ENCODE measurements at places on chromosomes 2 and 18. TPM values are rescaled to one million over a fixed set of nuclear protein-coding genes. Genes with fewer than 3 reads are reported as not detected.
A peak's percentile ranks its signal among the peaks of the same experiment; 100 is the strongest.

DNA sequence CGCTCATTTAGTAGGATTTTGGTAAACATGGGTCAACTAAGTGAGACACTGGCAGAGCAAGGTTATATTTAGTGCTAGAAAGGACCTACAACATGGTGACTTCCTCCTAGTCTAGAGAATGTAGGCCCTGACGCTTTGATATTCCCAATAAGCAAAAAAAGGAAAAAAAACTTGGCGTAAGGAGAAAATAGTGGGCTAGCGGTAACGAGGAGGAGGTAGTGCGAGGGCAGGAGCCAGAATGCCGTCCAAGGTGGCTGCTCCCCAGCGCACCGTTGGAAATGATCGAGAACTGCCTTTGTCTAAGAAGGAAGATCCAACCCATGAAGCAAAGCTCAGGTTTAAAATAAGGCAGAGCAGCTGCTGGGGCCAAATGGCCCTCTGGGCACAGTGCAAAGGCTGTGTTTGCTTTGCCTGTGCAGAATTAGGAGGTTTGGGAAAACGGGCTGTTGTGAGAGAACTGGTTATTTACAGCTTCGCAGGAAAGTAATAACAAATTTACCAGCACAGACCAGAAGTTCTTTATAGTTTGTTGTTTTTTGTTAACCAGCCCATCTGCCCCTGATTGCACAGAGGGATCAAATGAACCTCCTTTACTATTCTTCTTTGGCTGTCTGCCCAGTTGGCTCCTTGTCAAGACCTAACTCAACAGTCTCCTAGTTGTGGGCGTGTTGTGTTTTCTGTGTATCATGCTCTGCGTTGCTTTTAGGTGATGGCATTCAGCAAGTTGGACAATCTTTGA, 86.6 kb downstream of the ITGB1BP1 start:
- DNase-seq, result peak; percentile 87

GRCh38 chr18:13635046-13635445, 91.3 kb downstream of the FAM210A start:
- no peak for DNase-seq

DNA sequence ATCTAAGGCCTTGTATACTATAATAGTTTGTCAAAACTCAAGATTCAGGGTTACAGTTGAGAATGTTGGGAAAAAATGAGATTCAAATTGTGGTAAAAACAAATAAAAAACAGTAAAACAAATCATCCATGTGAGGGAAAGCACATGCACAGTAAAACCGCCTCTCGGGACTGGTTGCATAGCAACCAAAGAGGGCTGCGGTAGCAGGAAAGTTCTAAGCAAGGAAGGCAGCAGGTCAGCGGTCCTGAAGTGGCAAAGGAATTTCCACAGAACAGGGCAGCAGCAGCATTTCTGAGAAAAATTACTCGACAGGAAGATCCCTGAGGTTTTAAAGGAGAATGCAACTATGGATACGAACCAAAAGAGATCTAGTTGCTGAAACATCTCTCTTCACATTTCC, 93.7 kb downstream of the DYNAP start:
- no peak for DNase-seq

DNA sequence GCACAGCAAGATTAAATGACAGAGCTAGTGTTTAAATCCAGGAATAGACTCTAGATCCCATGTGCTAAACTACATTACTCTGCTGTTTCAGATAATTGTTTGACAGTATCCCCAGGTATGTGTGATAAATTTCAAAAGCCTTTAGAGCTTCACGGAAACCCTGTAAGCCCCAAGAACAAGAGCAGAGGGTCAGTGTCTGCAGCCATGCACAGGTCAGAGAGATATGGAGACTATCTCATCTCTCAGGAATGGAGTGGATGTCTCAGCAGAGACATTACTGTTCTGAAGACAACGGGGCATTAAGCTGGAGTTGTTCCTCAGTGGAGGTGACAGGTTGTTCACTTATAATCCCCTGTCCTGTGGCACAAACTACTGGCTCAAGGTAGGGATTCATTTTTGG, 139.1 kb upstream of the FOSL2 start:
- no peak for DNase-seq

DNA sequence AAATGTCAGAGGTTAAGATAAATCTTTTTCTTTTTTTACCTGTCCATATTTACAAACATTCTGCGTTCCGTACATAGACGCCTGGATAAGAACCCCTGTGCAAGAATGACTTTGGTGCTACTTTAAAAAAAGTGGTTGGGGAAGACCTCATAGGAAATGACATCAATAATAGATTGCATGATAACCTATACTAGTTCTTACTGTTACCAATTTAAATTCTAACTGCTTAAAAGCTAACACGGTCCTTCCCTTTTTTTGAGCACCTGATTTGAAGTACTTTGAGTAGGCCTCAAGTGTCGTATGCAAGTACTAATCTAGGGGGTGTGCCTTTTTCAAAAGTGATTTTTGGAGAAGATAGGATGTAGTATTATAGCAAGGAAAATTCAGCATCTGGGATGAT, 2.1 kb downstream of the SLC39A10 start:
- peak; percentile 2 for DNase-seq

- no peak for DNase-seq
Measured at GRCh38 chr18:24731981-24732380, 271.5 kb downstream of the HRH4 start.

GRCh38 chr18:68035774-68036522, 519.4 kb upstream of the DSEL start:
- no peak for DNase-seq

- DNase-seq, result no peak
Measured at GRCh38 chr18:25799231-25799630, 291.2 kb downstream of the SS18 start.

GRCh38 chr18:35042389-35043071, 1.3 kb downstream of the MAPRE2 start:
- DNase-seq, result no peak

GRCh38 chr18:47595831-47596501, 334.5 kb downstream of the SMAD2 start:
- no peak for DNase-seq

- peak; percentile 37 for DNase-seq
Measured at GRCh38 chr2:12486205-12487118, 230.3 kb upstream of the TRIB2 start.

DNA sequence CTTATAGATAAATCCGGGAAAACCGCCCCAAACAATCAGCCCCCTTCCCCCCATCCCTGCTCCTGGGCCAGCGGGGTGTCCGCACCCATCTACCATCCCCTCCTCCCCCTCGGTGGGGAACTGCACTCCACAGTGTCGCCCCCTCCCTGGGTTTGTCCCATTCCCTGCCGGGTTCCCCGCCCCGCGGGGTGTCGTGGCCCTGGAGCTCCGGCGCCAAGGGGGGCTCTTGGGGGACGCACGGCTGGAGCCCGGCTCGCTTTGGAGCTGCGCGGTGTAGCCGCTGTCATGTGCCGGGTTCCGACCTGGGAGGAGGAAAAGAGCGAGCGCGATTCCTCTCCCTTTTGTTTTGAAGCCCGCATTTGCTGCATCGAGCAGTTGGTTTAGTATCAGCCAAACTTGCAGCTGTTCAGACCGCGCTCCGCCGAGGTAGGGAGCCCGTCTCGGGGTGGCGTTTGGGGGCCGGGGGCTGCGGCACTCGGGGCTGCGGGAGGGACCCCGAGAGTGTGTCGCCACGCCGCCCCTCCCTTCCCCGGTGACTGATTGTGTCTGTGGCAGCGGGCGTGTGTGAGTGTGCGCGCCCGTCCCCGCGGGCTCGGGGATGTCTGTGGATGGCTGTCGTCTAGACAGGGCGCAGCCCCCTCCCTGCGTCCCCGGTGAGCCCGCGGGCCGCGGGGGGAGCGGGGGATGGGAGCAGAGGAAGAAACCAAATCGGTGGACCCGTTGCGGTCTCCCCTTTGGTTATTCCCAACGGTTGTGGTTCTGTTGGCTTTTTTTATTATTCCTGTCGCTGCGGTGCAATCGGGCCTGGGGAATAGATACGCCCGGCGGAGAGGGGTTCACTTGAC, 797 bp downstream of the CTIF start:
- peak; percentile 58 for DNase-seq

GRCh38 chr2:186903216-186903615, 54.2 kb upstream of the ZSWIM2 start:
- no peak for DNase-seq

DNA sequence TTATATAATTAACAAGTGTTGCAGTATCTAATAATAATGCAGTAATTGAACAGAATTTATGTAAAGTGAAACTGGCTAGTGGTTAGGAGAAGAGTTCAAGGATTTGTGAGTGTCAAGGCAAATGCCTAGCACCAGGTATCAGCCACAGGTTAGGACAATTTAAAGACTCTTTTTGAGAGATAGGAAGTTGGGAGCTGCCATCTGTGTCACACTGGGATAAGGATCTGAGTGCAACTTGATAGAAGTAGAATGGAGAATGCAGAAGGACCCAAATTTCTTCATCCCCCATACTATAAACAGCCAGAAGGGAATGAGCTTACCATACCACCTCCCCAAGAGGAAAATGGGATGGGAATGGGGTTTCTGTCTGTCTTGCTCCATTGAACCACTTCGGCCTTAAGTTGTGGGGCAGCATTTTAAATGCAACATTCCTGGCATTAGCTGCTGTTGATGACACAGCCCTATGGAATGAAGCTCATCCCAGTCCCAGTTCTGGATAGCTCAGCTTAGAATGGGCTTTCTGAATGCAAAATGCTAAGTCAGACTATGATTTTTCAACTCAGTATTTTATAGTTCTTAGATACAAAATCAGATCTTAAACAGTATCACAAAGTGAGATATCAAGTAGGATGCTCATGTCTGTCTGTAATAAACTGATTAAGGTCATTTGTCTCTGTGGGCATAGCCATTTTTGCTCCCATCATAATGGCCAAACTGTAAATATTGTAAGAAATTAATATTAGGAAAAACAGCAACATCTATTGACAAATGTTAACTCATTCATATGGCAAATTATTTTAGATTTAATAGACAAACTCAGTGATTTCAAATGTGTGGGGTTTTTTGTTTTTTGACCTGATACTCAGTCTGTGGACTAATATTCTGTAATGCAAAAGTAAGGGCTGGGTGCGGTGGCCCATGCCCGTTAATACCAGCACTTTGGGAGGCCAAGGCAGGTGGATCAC, 44.0 kb downstream of the GPR155 start:
- DNase-seq, result peak; percentile 76

DNA sequence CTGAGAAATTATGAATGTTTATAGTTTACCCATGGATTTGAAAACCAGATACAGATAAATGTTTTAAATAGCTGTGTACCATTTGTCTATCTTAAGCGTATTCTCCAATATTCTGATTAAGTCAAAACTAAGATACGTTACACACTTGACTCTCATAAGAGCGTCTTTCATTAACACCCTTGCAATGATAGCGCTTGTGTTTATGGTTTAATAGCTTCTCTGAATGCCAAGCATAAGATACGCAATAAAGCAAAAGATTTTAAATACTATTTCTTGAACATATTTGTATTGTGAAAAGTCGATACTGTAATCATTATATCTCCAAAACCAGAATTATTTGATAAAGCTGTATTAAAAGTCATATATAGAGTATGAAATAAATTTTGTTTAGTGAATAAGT, 3.0 kb downstream of the CALCRL start:
- no peak for DNase-seq

DNA sequence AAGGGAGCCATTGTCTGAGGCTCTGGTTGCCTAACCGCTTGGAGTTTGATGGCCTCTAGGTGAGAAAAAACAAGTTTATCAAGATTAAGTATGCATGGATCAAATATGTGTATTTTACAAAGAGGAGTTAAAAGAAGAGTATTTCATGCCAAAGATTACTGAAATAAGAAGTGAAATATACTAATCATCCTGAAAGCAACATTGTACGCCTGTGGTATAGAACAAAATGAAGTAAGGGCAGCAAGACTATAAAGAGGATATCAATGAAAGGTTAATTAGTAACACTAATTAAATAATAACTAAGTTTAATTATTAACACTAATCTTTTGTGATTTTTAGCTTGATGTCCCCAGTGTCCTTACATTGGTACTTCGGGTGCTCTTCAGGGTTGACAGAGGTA, 276.7 kb downstream of the CALCRL start:
- no peak for DNase-seq

- no peak for DNase-seq
Measured at GRCh38 chr18:48033790-48034650, 103.6 kb upstream of the SMAD2 start.

- no peak for DNase-seq
Measured at GRCh38 chr2:136139631-136140030, 21.7 kb upstream of the CXCR4 start.

Gene DUSP2
- total RNA-seq, result 0.24 TPM

Gene TMEM163
- not detected for total RNA-seq

Gene RAD51AP2
- total RNA-seq, result not detected

Gene PLEKHA3
- total RNA-seq, result 20.8 TPM

Gene SATB2
- total RNA-seq, result 4.9 TPM

Gene NPHP1
- total RNA-seq, result 0.25 TPM
